NB4 (cell line): ENCODE measurements at places on chromosomes 4 and X.

GRCh38 chrX:74272230-74272629 lies 31.8 kb upstream of the ZCCHC13 start:
- DNase-seq: no peak

GRCh38 chr4:122045533-122045932 lies 93.7 kb upstream of the TRPC3 start:
- no peak for DNase-seq

GRCh38 chr4:16741287-16741686 lies 157.2 kb downstream of the LDB2 start:
- no peak for DNase-seq

DNA sequence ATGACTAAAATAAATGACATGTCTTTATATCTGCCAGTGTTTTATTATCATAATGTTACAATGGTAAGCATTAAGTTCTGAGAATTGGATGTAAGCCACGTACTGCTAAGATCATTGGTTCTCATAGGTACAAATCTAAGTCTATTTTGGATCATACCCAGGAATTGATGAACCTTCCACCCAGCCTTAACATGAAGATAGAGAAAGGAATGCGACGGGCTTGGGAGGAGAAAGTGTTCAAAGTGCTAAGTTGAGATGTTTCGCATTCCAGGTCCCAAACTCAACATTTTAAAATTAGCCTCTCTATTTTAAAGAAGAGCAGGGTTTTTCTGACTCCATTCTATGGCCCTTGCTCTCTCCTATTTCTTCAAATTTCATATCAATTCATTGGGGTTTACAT lies 54.9 kb upstream of the FRAS1 start:
- no peak for DNase-seq

GRCh38 chr4:16597845-16598596 lies 300.4 kb downstream of the LDB2 start:
- no peak for DNase-seq

GRCh38 chrX:144295921-144296320 lies 412.1 kb downstream of the UBE2NL start:
- DNase-seq: no peak

DNA sequence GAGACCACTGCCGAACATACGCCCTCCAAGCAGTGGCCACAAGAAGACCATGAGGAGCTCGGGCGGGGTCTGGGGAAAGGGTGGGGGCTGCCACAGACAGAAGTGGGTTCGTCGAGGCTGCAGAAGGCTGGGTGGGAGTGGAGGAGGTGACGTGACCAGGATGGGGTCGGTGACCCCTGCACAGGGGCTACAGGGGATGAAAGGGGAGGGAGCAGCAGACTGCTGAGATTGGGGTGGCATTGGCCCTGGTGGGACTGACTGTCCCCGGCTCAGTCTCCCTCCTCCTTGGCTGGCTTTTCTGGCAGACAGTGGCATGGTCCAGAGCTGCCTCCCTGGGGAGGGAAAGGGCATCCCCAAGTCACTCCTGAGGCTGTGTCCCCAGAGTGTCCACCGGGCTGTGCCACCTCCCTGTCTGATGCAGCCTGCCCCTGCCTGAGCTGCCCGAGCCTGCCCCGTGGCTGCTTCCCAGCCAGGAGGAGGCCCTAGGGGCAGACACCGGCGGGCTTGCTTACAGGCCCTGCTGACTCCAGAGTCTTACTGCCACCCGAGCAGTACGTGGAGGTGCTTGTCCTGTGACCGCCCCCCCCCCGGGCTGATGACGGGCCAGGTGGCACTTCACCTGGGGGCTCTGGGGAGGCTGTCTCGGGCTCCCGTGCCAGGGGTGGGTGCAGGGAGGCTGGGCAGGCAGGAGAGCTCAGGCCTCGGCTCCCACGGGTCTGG lies 7.2 kb downstream of the SH3BP2 start:
- peak; percentile 43 for DNase-seq

- DNase-seq: no peak
These were observed 83.7 kb downstream of the NAT8L start for GRCh38 chr4:2142630-2143427.

DNA sequence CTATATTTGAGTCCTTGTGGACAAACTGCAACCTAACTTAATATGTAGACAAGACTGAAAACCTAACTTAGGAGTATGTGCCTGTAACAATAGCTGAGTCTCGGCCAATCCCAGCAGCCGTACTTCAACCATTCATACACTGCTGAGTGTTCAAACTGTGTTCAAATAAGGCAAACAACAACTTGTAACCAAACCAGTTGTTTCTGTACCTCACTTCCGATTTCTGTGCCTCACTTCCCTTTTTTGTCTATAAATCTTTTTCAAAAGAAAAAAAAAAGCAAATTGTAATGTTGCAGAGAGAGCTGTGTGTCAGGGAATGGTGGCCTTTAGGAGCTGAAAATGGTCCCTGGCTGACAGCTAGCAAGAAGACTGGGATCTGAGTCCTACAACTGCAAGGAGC lies 46.0 kb downstream of the GEMIN8 start:
- DNase-seq: peak; percentile 27

DNA sequence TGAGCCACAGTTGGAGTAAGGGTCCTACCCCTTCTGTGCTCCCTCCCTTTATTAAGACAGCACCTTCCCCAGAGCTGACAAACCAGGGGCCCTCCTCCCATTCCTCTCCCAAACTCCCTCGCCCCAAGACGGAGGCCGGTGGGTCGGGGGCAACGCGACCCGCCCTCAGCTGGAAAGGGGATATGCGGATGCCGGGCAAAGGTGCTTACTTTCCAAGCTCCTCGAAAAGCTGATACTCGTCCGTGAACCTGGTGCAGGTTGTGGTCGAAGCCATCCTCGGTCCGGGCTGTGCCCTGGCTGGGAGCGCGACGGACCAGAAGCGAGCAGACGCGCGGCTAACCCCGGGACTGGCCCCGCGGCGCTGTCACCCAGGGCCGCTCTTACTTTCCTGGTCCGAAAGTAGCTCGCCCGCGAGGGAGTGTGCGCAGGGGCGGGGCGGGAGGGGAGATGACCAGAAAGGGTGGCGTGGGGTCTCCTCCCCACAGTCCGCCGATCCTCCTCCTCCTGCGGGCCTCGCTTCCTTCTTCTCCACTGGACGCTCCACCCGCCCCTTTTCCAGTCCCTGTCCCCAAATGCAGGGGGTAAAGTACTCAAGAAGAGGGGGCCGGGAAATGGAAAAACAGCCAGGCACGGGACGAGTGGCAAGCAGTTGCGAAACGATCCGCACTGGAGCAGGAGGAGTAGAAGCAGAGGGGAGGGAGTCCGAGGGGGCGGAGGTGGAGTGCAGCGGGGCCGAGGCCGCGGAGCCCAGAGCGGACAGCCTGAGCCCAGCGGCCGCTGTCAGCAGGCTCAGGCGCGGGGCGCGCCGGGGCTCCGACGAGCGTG lies 531 bp downstream of the CAMK2D start:
- peak; percentile 81 for DNase-seq

- DNase-seq: no peak
These were observed 128.7 kb upstream of the ARHGEF9 start for GRCh38 chrX:63913719-63914118.

- no peak for DNase-seq
These were observed 89.0 kb downstream of the LUZP4 start for GRCh38 chrX:115378471-115378870.

- DNase-seq: no peak
These were observed 116.7 kb upstream of the TEX13D start for GRCh38 chrX:124215786-124216185.

DNA sequence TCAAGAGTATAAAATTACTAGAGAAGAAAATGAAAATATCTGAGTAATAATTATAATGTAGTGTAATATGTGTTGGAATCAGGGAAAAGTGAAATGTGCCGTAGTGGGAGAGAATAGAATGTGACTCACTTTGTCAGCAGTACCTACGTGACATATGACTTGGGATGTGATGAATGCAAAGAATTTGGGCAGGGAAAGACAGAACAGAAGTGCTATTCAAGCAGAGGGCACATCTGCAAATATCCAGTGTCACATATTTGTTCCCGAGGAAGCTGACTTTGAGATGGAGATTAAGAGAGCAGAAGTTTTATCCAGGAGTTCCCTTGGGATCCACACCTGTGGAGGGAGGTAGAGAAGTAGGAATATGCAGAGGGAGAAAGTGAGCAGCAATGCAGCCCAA lies 69.3 kb upstream of the HS3ST1 start:
- no peak for DNase-seq

GRCh38 chrX:41009850-41010846 lies 75.1 kb upstream of the USP9X start:
- DNase-seq: peak; percentile 74

DNA sequence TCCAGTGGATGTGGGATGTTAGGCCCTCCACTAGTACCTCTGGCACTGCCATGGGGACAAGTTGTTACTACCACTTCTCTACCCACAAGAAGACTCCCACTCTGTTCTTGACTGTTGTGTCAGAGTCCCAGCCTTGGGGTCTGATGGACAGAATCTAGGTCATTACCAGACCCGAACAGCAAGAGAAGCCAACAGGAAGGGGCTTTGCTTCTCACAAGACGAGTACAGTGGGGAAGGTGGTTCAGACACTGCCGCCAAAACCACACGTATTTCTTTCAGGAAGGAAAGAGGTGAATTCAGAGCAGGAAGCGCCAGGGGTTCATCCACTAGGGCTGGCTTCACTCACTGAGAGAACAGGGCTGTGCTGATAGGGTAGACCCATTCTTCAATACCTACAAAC lies 161.3 kb upstream of the KIT start:
- DNase-seq: peak; percentile 3

DNA sequence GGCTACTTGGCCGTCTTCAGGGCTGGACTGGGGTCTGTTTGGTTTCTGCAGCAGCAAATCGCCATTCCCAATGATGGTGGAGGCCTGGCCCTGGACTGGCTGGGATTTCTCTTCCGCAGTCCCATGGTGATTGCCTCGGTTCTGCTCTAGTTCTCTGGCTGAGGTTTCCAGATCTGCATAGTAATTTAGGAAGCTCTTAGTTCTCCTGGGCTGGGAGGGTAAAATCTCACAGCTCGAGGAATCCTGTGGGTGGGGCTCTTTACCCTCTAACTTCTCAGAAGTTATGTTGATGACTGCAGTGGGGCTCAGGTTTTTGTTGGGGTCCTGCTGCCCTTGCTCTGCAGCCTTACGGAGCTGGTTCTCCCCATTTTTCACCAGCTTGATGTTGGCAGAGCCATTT lies 200.6 kb downstream of the APBB2 start:
- no peak for DNase-seq

DNA sequence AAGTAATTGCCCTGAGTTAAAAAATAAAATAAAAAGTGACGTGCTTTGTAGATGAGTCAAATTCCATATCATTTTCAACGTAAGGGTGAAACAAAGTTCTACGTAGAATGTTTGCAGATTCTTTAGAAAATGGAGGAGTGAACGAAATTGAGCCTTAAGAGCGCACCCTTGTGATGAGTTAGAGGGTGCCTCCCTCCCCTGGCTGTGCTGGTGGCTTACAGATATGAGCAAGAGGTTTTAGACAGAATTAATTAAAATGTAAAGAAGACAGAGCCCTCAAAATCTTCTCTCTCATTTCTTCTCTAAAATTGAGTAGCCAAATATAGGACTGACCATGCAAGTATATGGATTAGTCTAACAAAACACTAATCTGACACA lies 30.2 kb upstream of the LGI2 start:
- DNase-seq: no peak

GRCh38 chr4:55256787-55257186 lies 89.3 kb upstream of the SRD5A3 start:
- DNase-seq: no peak

DNA sequence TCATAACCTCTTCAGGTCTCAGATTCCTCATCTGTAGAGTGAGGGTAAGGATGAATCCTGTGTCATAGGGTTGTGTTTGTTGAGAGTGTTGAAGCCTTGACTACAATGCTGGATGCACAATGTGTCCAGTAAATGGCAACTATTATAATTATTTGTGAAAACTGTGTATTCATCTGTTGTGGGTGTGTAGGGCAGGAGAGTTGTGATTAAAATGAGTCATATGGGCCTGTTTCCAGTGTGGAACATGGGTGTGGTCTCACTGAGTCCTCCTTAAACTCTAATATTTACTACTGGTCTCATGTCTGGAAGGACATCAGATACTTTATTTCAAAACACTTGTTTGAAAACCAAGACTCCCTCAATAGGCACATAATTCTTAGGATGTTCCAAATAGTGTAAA lies 208.5 kb upstream of the CASK start:
- DNase-seq: no peak

GRCh38 chr4:99361268-99361898 lies 8.8 kb upstream of the ADH1C start:
- DNase-seq: no peak

GRCh38 chrX:111284631-111285293 lies 14.5 kb upstream of the CAPN6 start:
- DNase-seq: no peak

DNA sequence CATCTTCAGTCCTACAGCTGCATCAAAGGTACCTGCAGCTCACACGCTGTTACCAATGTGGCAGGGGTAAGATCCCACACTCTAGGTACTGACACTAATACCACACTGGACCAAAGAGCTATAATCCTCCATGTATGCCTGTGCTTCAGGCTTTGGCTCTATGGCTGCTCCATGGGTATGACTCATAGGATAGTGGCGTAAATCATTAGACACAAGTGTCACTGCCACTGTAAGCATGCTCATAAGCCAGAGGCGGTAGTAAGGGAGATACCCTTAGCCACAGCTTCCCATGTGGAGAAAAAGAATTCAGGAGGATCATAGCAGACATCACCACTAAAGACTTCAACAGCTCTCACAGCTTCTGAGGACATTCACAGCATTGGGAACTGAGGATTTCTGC lies 287.5 kb downstream of the ACTRT1 start:
- DNase-seq: no peak

DNA sequence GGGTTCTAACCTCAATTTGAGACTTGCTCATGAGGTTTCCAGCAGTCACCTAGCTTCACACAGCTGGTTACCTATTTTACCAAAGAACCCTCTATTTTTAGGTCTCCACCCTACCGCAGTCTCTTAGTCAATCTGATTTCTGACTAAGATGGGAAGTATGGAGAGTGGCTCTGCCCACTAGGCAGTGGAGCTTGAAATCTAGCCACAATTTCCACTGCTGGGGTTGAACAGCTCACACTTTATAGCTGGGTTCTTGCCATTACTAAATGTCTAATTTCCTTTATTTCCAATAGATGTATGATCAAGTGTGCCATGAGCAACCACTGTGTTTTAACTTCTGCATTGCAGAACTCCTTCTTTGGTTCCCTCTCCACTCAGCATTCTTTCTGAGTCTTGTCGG lies 43.1 kb downstream of the GASK1B start:
- DNase-seq: no peak

- no peak for DNase-seq
These were observed 254.2 kb downstream of the KCTD8 start for GRCh38 chr4:44194365-44194764.
